ENCODE measurements at places on chromosomes 4 and X.

- peak; percentile 41 for DNase-seq
These were observed 640 bp downstream of the PHF8 start for GRCh38 chrX:54043541-54044125.

DNA sequence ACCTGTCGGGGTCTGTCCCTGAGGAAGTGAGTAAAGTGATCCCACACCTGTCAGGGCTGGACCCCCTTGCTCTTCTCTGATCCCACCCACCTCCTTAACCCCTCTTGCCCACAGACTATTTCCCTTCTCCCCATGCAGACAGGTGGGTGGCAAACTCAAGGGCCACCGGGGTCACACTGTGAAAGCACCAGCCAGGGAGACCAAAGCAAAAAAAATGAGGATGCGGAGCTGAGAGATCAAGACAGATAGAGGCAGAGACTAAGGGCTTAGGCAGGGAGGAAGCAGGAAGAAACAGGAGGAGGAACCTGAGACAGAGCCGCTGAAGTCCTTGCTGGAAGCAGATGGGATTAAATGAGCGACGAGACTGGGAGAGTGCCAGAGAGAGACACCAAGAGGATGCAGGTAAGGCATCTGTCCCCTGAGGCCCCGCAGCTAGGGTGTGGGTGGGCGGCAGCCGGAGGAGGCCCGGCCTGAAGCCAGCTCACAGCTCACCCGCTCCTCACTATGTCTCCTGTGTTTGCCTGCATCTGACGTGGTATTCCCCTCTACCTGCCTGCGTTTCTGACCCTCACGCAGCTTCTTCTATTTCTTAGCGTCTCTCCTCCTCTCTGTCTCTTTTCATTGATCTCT, 7.2 kb downstream of the TIMM17B start:
- no peak for DNase-seq

DNA sequence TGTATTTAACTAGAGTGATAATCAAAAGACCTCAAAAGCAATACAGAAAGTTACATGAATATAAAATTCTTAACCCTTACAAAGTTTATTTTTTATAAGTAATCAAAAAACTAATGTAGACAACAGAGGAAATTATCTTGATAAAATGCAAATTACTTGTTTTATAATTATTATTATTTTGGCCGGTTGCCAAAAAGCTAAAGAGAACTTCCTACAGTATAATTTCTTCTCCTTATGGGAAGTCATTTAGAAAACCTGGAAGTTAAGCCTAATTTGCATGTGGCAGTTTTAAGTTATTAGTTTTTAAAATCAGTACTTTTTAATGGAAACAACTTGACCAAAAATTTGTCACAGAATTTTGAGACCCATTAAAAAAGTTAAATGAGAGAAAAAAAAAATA, 621.3 kb upstream of the PCDH10 start:
- DNase-seq, result no peak

DNA sequence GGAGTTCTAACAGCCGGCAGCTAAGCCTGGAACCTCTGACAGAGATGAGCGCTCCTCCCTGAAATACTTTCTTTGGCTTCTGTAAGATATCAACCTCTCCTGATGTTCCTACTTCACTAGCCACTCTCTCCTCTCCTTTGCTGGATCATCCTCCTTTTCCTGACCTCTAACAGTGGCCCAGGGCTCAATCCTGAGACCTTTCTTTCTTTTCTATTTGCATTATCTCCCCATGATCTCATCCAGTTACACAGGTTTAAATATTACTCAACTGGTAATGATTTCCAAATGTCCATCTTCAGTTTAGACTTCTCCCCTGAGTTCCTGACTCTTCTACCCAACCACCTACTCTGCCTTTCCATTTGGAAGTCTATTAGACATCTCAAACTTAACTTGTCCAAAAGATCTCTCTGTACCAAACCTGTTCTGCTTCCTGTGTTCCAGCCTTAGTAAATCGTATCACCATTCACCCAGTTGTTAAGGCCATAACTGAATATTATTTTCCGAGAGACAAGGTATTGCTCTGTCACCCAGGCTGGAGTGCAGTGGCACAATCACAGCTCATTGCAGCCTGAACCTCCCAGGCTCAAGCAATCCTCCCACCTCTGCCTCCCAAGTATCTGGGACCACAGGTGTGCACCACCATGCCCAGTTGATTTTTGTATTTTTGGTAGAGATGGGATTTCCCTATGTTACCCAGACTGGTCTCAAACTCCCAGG, 41.1 kb downstream of the RFC1 start:
- no peak for DNase-seq

DNA sequence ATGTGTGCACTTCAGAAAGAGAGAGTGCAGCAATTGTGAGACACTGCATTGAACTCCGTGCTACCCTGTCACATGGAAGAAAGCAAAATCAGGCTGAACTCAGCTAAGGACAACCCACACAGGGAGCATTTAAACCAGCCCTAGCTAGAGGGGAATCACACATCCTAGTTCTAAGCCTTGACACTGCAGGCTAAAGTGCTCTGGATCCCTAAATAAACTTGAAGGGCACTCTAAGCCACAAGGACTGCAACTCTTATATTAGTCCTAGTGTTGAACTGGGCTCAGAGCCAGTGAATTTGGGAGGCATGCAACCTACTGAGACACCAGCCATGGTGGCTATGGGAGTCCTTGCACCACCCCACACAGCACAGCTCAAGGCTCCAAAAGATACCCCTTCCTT, 311.9 kb downstream of the OPHN1 start:
- no peak for DNase-seq
